ENCODE measurements at places on chromosomes 5 and 9.

DNA sequence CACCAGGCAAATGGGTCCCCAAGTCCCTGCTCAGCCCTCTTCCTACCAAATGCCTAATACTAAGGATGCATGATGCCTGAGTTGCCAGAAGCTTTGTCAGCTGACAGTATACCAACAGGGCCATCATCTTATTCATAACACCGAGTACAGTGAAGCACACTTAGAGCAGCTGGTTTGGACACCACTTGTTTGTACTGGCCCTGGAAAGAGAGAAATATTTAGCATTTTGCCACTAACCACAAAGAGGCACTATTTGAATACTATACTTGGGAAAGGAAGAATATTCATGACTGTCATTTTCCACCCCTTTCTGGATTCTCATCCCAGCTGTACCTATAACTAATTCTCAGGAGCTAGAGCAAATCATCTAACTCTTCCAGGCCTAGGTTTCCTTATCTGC is 364.4 kb upstream of the KIF2A start:
- no peak for DNase-seq

- no peak for DNase-seq
These were observed 334.0 kb downstream of the ASTN2 start for GRCh38 chr9:117080765-117081390.

DNA sequence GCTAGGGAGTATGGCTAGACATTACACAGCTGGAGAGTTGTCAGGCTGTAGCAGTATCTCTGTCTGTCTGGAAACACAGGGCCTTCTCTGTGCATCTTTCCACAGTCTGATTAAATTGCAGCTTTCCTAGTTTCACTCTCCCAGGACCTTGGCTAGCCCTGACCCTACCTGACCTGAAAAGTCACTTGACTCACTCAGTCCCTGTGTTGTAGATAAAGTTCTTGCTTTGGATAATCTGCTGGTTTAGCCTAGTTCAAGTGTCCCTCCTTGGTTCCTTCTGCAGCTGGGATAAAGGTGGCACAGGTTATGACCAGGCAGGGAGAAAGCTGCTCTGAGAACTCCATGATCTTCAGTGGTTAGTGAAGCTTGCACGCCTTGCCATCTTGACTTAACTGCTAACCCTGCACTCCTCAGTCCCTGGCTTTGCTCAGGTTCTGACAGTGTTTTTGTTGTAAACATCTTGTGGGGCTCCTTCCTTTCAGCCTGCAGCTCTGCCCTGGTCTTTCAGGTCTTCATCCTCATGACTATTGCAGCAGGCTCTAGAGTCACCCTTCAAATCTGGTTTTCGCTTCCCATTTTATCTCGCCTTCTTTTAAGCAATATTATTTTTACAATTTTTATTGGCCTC is 101.0 kb downstream of the PIP5K1B start:
- no peak for DNase-seq

DNA sequence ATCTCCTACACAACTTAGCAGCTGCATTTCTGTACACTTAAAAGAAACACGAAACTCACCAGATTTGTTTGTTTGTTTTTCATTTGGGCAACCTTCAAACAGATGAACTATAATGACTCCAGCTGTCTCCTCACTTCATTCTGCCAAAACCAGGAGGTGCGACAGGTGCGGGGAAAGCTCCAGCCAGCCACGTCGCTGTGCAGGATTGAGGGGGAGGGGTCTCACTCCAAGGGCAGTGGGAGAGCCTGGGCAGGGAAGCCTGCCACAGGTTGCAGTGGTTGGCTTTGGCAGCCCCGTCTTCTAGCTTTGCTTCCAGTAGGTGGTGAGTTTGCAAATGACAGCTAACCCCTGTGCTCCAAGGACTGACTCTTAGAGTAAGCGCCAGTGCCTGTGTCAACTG is 215.8 kb downstream of the CEMIP2 start:
- DNase-seq = no peak

GRCh38 chr5:71699233-71699632 is 19.8 kb upstream of the CARTPT start:
- DNase-seq = no peak

DNA sequence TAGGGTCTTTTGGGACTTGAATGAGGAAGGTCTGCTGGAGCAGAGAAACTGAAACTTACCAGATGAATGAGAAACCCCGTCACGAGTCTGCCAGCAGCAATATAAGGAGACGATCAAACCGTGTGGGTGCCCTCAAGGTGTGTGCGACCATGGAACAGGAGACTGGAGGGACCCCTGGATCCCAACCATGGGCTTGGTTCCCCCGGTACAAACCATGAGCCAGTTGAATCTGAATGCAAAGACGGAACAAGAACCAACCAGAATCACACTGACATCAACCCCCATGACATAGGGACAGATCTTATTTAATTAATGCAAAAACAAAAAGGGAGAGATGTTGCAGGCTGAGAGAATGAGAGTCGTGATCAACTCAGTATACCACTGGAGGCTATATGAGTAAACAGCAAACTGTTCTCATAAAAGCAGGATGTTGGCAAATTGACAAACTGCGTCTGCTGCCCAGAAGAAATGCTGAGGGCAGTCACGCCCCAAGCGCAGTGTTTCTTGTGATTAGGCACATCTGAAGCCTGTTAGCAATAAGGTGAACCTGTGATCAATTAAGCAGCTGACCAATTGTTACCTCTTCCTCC is 475.5 kb upstream of the ACO1 start:
- DNase-seq = no peak

Data from activated CD8-positive, alpha-beta memory T cell treated with anti-CD3 and anti-CD28 coated beads for 48 hours (primary cell).